ENCODE measurements at places on chromosomes 7 and 10. TPM values are rescaled to one million over a fixed set of nuclear protein-coding genes. Genes with fewer than 3 reads are reported as not detected.

DNA sequence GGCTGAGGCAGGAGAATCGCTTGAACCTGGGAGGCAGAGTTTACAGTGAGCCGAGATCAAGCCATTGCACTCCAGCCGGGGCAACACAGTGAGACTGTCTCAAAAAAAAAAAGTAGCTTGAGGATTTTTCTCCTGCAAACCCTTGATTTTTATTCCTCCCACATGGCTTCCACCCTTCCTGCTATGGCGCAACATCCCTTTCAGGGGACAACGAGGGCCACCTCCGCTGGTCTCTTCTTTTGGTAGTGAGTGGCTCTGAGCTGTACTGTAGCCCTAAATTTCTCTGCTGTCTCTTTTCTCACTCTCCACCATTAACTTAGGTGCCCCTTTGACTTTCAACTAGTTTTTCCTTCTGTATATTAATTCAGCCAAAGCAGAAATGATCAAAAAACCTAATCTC lies 113.4 kb downstream of the HIPK2 start:
- H3K27ac ChIP-seq = peak overlapping the region; percentile 42
- H3K27me3 ChIP-seq = no peaks in the 10 kb centered on the region
- no peak for DNase-seq
- H3K4me3 ChIP-seq = no peak overlapping the region
- peaks cover 59% of the 10 kb centered on the region for H3K4me1 ChIP-seq
- H3K36me3 ChIP-seq = peaks cover 34% of the 10 kb centered on the region

GRCh38 chr10:52950578-52950977 lies 178.0 kb upstream of the MBL2 start:
- H3K36me3 ChIP-seq = peaks cover 8% of the 10 kb centered on the region
- no peaks in the 10 kb centered on the region for H3K27me3 ChIP-seq
- H3K4me1 ChIP-seq = peaks cover 9% of the 10 kb centered on the region
- DNase-seq = no peak

DNA sequence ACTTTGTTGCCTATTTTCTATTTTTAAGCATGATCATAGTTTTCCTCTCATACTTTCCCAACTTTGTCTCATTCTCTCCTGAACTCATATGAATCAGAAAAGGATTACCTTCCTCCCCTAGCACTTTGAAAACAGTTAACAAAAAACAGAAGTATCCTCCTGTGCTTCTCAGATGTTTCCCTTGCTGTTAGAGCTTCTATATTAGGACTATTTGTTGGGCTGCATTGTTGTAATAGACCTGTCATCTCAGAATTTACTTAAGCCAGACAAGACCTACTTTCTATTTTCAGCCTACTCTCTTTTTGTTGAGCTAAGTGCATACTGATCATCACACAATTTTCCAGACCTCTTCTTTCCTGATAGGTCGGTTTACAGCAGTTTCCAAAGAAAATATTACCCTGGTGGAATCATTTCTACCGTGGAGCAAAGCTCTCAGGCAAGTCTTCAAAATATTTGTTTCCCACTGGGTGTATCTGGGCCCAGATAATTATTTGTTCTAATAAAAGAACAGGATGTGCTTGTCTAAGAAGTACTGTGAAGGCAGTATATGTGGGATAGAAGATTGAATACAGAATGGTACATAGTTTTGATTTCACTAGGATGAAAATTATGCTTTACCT lies 411.9 kb upstream of the KLF6 start:
- H3K27me3 ChIP-seq = no peaks in the 10 kb centered on the region
- H3K4me3 ChIP-seq = no peak overlapping the region
- H3K27ac ChIP-seq = no peak overlapping the region
- H3K4me1 ChIP-seq = peaks cover 22% of the 10 kb centered on the region
- no peaks in the 10 kb centered on the region for H3K36me3 ChIP-seq

GRCh38 chr7:128939075-128939860 lies 1.5 kb downstream of the IRF5 start:
- no peak for DNase-seq
- peak overlapping the region; percentile 34 for H3K4me3 ChIP-seq
- no peaks in the 10 kb centered on the region for H3K36me3 ChIP-seq
- peaks cover 53% of the 10 kb centered on the region for H3K27me3 ChIP-seq
- H3K4me1 ChIP-seq = peaks cover 10% of the 10 kb centered on the region

GRCh38 chr7:7792056-7792455 lies 73.6 kb upstream of the RPA3 start:
- DNase-seq = no peak
- H3K27me3 ChIP-seq = no peaks in the 10 kb centered on the region
- no peak overlapping the region for H3K27ac ChIP-seq
- H3K4me3 ChIP-seq = no peak overlapping the region

DNA sequence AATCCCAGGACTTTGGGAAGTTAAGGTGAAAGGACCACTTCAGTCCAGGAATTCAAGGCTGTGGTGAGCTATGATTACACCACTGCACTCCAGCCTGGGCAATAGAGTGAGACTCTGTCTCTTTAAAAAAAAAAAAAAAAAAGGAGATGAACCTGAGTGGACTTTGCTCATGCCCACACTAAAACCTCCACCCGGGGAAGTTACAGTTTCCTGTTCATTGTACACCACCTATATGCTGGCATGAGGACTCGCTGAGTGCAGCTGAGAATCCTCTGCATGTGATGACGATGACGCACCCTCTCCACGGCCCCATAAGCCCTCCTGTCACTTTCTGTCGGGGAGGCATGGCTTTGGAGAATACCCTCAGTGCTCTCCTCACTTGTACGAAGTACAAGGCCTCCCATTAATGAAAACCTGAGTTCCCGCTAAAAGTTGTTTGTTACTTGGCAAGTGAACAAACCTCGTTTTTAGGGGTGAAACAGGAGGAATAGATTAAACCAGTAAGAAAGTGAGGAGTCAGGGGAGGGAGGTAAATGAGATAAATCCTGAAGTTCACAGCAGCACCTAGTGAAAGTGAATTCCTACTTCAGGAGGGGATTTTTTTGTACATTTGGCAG lies 15.9 kb downstream of the TMEM176B start:
- H3K4me1 ChIP-seq = peaks cover 11% of the 10 kb centered on the region
- H3K27ac ChIP-seq = no peak overlapping the region
- H3K27me3 ChIP-seq = peaks cover 8% of the 10 kb centered on the region
- no peak for DNase-seq

GRCh38 chr7:26653430-26654399 lies 210.7 kb downstream of the SKAP2 start:
- no peak for DNase-seq
- H3K4me1 ChIP-seq = peaks cover 39% of the 10 kb centered on the region
- peak overlapping the region; percentile 62 for H3K27ac ChIP-seq
- no peaks in the 10 kb centered on the region for H3K36me3 ChIP-seq
- H3K4me3 ChIP-seq = peak overlapping the region; percentile 13
- H3K27me3 ChIP-seq = peaks cover 24% of the 10 kb centered on the region

DNA sequence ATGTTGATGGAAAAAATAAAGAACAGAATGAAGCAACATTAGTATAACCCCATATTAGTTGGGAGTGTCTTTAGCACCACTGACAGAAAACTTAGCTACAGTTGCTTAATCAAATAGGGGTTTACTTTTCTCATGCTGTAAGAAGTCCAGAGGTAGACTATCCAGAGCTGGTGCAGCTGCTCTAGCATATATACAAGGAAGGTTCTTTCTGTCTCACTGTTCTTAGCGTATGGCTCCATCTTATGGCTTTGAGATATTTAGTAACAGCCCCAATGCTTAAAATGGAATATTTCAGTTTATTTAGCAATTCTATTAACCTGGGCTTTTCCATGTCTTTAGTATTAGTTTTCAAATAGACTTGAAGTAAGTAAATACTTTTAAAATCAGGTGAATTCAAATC lies 15.2 kb upstream of the WNT2 start:
- no peak for DNase-seq
- no peak overlapping the region for H3K27ac ChIP-seq
- no peaks in the 10 kb centered on the region for H3K36me3 ChIP-seq
- no peaks in the 10 kb centered on the region for H3K4me1 ChIP-seq
- H3K27me3 ChIP-seq = peaks cover 9% of the 10 kb centered on the region
- H3K4me3 ChIP-seq = no peak overlapping the region

GRCh38 chr7:5375925-5376324 lies 47.7 kb downstream of the TNRC18 start:
- H3K27ac ChIP-seq = no peak overlapping the region
- H3K4me1 ChIP-seq = peaks cover 4% of the 10 kb centered on the region
- no peak for DNase-seq
- H3K36me3 ChIP-seq = peaks cover 4% of the 10 kb centered on the region
- H3K27me3 ChIP-seq = no peaks in the 10 kb centered on the region
- H3K4me3 ChIP-seq = no peak overlapping the region

DNA sequence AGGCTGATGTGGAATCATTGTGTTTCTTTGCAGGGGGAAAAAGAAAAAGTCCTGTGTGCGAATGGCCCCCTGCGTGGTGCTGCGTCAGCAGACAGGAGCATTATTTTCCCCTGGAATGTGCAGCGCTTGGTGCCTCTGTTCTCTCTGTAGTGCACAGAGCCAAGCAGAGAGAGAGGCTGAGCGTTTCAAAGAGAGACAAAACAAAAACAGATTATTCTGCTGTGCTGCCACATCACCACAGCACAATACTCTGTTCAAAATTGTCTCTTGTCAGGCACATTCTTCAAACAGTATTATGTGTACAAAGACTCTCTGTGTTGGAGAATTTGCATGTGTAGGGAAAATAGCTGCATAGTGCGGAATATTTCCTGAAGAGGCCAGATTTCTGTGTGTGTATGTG lies 609.0 kb downstream of the SDK1 start:
- peak overlapping the region; percentile 46 for H3K27ac ChIP-seq
- no peaks in the 10 kb centered on the region for H3K27me3 ChIP-seq
- no peak for DNase-seq
- no peaks in the 10 kb centered on the region for H3K36me3 ChIP-seq
- peaks cover 27% of the 10 kb centered on the region for H3K4me1 ChIP-seq

The TCERG1L gene
- total RNA-seq = 4.2 TPM
